ENCODE measurements at places on chromosomes 2 and 18.
A peak's percentile ranks its signal among the peaks of the same experiment; 100 is the strongest.

DNA sequence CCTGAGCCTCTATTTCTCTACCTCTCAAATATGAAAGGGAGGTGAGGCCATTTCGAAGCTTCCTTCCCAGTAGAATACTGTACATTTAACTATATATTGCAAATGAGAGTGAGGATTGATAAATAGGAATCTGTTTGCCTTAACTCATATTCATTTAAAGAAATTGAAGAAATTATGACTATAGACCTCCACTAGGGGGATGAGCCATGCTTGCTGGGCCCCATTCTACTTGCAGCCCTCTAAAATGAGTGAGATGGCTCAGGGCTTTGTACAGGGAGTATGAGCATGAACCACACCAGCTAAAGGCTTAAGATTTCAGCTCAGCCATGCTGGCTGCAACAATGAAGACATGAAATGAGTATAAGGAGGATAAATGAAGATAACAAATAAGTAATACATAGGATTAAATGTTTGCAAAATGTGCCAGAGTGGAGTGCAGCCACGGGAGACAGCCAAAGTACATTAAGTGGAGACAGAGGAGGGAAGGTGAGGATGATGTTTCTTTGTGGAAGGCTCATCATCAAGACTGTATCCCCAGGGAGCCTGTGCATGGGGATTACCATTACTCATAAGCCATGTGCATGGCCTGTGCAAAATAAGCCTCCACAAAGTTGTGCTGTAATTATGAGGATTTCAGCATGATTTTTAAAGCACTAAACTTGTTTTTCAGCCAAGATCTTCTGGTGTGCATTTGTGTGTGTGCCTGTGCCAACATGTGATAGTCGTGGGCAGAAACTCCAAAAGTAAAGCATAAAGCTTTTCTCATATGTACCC is 300.8 kb downstream of the CNTNAP5 start:
- DNase-seq = no peak

DNA sequence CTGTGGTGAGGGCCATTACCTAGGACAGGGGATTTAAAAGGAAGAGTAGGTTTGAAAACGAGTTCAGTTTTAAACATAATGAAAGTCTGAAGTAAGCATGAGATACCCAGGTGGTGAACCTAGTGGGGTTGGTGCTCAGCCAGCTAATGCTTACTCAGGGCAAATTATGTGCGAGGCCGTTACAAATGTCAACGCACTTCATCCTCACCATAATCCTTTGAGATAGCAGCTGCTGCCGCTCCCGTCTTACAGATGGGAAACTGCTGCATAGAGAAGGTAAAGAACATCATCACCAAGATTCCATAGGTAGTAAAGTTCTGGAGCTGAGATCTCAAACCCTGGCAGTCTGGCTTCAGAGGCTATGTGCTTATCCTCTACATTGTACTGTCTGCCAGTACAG is 209.0 kb downstream of the DYM start:
- no peak for DNase-seq

DNA sequence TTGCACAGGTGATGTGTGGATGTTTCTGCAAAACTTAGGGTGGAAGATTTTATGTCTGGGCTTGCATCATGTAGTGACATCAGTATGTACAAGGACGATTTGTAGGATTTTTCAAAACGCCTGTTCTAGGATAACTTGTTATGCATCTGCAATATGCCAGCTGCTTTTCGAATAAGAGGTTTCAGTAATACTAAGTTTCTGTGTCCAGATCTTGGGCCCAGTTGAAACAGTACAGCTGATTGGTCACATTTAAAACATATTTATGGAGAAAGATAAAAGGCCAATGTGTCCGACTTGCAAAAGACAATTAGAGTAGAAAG is 1.2 kb downstream of the PTPN4 start:
- DNase-seq = peak; percentile 19

- DNase-seq = no peak
Measured at GRCh38 chr2:41180387-41180786, 728.5 kb upstream of the SLC8A1 start.

DNA sequence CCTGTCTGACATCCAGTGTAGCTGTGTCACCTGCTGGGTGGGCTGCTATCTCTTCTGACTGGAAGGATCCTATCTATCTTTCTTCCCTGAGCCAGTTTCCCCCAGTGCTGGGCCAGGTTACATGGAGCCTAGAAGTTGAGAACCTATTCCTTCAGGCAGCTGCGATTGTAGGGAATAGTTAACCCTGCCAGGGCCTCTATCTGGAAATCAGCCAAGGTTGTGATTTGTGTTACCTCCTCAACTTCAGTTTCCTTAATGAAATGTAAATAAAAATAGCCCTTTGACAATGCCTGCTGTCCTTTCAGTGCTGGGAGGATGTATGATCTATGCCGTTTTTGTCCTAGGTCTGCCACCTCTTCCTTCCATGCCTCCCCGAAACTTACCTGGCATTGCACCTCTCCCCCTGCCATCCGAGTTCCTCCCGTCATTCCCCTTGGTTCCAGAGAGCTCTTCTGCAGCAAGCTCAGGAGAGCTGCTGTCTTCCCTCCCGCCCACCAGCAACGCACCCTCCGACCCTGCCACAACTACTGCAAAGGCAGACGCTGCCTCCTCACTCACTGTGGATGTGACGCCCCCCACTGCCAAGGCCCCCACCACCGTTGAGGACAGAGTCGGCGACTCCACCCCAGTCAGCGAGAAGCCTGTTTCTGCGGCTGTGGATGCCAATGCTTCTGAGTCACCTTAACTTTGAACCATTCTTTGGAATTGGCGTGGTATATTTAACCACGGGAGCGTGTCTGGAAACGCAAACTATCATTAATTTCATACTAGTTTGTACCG is 36.6 kb downstream of the GORASP2 start:
- no peak for DNase-seq

- no peak for DNase-seq
Measured at GRCh38 chr2:165268754-165269153, 29.5 kb downstream of the SCN2A start.

All from EL (cell line).